ENCODE measurements at places on chromosomes 2 and 18. TPM values are rescaled to one million over a fixed set of nuclear protein-coding genes. Genes with fewer than 3 reads are reported as not detected.

SCN1A gene
- 0.62 TPM for total RNA-seq

EFHD1 gene
- 4.3 TPM for total RNA-seq

CROCC2 gene
- 0.36 TPM for total RNA-seq

G6PC2 gene
- total RNA-seq, result not detected

M1AP gene
- 2.5 TPM for total RNA-seq

TUBA4B gene
- total RNA-seq, result not detected

FOXI3 gene
- 0.57 TPM for total RNA-seq

C2orf72 gene
- total RNA-seq, result 11.1 TPM

GRCh38 chr2:42129947-42130346 is 39.2 kb upstream of the EML4 start:
- DNase-seq, result no peak
- H3K36me3 ChIP-seq, result no peaks in the 10 kb centered on the region
- H3K27me3 ChIP-seq, result peaks cover 43% of the 10 kb centered on the region
- H3K4me1 ChIP-seq, result peaks cover 26% of the 10 kb centered on the region

DNA sequence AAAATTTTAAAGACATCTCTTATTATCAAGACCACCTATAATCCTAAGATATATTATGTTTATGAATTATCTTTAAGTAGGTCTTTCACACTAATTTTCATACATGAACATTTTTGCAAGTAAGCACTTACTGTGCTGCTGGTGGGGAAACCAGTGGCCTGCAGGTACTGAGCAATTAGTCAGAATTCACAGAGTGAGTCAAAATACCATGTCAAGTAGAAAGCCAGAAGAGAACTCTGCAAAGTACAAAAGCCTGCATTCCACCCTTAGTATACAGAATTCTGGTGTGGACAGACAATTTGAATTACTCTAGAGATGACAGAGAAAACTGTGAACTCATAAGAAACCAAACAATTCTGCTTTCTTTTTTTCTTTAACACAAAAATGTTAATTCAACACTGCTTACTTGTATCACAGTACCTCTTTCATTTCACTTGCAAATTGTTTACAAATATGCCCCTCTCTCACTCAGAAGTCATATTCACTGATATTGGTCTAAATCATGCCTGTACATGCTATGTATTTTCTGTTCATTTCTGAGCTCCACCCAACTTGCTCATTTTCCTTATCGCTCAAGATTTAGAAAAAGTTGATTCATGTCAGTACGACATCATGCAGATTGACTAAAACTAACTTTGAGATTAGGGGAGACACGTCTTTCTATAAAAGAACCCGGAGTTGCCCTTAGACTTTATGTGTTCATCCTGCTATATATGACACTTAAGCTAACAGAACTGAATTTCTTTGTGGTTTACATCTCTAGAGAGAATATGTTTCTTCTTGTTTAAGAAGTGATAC is 182.9 kb downstream of the IKZF2 start:
- no peaks in the 10 kb centered on the region for H3K36me3 ChIP-seq
- peaks cover 29% of the 10 kb centered on the region for H3K4me1 ChIP-seq

GRCh38 chr2:218032336-218033171 is 29.8 kb upstream of the TNS1 start:
- no peak overlapping the region for H3K27ac ChIP-seq
- peaks cover 48% of the 10 kb centered on the region for H3K27me3 ChIP-seq
- H3K4me1 ChIP-seq, result peaks cover 5% of the 10 kb centered on the region
- no peaks in the 10 kb centered on the region for H3K36me3 ChIP-seq
- DNase-seq, result no peak

GRCh38 chr2:183164650-183165015 is 40.4 kb downstream of the NUP35 start:
- peaks cover 44% of the 10 kb centered on the region for H3K36me3 ChIP-seq
- H3K4me1 ChIP-seq, result no peaks in the 10 kb centered on the region
- no peak overlapping the region for H3K27ac ChIP-seq
- DNase-seq, result no peak
- no peak overlapping the region for H3K4me3 ChIP-seq

DNA sequence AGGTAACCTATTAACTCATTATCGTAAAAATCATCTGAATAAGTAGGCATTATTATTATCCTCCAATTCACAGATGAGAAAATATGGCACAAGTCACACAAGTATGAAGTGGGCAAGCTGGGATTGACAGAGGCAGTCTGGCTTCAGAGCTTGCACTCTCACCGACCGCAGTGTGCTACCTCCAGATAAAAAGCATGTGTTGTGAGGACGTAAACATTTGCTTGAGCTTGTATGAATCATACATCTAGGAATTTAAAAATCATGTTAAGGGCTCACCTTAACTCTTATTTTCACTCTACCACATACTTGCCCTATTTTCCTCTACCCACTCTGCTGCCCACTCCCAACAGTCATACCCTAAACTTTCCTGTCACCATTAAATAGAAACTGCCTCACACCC is 65.3 kb upstream of the AMMECR1L start:
- H3K4me1 ChIP-seq, result no peaks in the 10 kb centered on the region
- no peak overlapping the region for H3K27ac ChIP-seq
- peaks cover 22% of the 10 kb centered on the region for H3K36me3 ChIP-seq
- no peak overlapping the region for H3K4me3 ChIP-seq
- DNase-seq, result no peak
- no peaks in the 10 kb centered on the region for H3K27me3 ChIP-seq

- H3K27me3 ChIP-seq, result peaks cover 5% of the 10 kb centered on the region
- no peaks in the 10 kb centered on the region for H3K36me3 ChIP-seq
- no peak overlapping the region for H3K27ac ChIP-seq
- H3K4me1 ChIP-seq, result peaks cover 3% of the 10 kb centered on the region
- no peak for DNase-seq
Measured at GRCh38 chr18:57959278-57959677, 84.7 kb upstream of the NEDD4L start.

- H3K36me3 ChIP-seq, result no peaks in the 10 kb centered on the region
- DNase-seq, result no peak
- peaks cover 25% of the 10 kb centered on the region for H3K4me1 ChIP-seq
- peak overlapping the region; percentile 53 for H3K27ac ChIP-seq
Measured at GRCh38 chr18:6564950-6565814, 150.5 kb upstream of the L3MBTL4 start.

- H3K4me1 ChIP-seq, result peaks cover 8% of the 10 kb centered on the region
- no peak overlapping the region for H3K27ac ChIP-seq
- no peaks in the 10 kb centered on the region for H3K27me3 ChIP-seq
- no peaks in the 10 kb centered on the region for H3K36me3 ChIP-seq
- DNase-seq, result no peak
- H3K4me3 ChIP-seq, result no peak overlapping the region
Measured at GRCh38 chr2:171185941-171186340, 25.2 kb upstream of the TLK1 start.

- DNase-seq, result no peak
- H3K36me3 ChIP-seq, result no peaks in the 10 kb centered on the region
- no peak overlapping the region for H3K4me3 ChIP-seq
- no peaks in the 10 kb centered on the region for H3K27me3 ChIP-seq
- no peak overlapping the region for H3K27ac ChIP-seq
- H3K4me1 ChIP-seq, result no peaks in the 10 kb centered on the region
Measured at GRCh38 chr2:227804975-227805374, 8.7 kb upstream of the CCL20 start.

GRCh38 chr2:85034158-85034557 is 63.2 kb downstream of the KCMF1 start:
- H3K27me3 ChIP-seq, result no peaks in the 10 kb centered on the region
- H3K27ac ChIP-seq, result no peak overlapping the region
- peaks cover 22% of the 10 kb centered on the region for H3K36me3 ChIP-seq
- peaks cover 1% of the 10 kb centered on the region for H3K4me1 ChIP-seq
- no peak overlapping the region for H3K4me3 ChIP-seq

- no peaks in the 10 kb centered on the region for H3K27me3 ChIP-seq
- DNase-seq, result no peak
- H3K4me3 ChIP-seq, result no peak overlapping the region
- H3K4me1 ChIP-seq, result peaks cover 46% of the 10 kb centered on the region
- no peak overlapping the region for H3K27ac ChIP-seq
Measured at GRCh38 chr2:201441409-201441808, 9.8 kb downstream of the TRAK2 start.

DNA sequence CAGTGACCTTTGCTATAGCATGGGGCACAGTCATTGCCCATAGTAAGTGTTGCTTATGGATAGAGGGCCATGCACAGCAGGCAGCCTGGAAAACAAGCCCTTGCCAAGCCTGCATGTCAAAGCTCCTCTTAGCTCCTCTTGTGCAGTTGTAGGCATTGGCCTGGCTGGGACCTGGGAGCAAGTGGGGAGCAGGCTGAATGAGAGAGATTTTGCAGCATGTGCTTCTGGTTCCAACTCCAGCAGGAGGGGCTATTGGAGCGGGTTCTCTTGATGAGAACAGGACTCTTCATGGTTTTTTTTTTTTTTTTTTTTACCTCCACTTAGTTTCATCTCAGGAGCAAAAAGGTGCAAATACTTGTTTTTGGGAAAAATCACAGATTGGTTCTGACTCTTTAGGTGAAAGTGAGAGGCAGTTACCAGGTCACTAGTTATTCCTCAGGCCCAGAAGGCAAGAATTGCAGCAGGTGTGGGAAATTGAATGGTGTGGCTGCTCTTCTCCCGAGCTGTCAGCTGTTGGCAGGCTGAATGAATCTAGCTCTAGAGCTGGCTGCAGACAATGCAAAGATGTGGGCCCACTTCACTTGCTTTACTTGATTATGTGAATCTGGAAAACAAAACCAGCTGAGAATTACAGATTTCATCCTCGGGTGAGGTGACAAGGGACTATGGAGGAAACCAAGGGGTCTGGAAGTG is 95.9 kb downstream of the MAP4K4 start:
- H3K4me1 ChIP-seq, result peaks cover 16% of the 10 kb centered on the region
- peaks cover 6% of the 10 kb centered on the region for H3K36me3 ChIP-seq
- no peaks in the 10 kb centered on the region for H3K27me3 ChIP-seq
- DNase-seq, result no peak
- H3K27ac ChIP-seq, result peak overlapping the region; percentile 69

DNA sequence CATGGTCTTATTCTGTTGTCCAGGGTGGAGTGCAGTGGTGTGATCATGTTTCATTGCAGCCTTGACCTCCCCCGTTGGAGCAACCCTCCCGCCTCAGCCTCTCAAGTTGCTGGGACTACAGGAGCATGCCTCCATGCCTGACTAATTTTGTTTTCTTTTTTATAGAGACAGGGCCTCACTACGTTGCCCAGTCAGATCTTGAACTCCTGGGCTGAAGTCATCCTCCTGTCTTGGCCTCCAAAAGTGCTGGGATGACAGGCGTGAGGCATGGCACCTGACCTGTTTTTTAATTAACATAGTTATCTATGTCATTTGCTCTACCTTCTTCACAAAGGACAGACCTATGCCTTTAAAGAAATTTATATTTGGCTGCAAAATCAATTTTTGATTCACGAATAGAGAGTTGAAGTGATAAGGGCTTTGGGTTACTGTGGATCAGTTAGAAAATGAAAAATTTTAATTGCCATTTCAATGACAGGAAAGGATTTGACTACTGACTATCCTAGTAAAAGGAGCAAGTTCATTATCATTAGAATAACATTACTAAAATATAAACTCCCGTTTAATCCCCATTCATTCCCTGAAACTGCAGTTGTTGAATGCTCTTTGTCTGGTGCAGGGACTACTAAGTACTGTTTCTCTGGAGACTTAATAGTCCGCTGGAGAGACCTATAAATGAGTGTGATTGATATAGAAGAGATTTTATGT is 3.7 kb downstream of the RNF138 start:
- H3K27ac ChIP-seq, result no peak overlapping the region
- DNase-seq, result no peak
- H3K4me1 ChIP-seq, result peaks cover 26% of the 10 kb centered on the region
- H3K36me3 ChIP-seq, result peaks cover 15% of the 10 kb centered on the region
- H3K4me3 ChIP-seq, result no peak overlapping the region

DNA sequence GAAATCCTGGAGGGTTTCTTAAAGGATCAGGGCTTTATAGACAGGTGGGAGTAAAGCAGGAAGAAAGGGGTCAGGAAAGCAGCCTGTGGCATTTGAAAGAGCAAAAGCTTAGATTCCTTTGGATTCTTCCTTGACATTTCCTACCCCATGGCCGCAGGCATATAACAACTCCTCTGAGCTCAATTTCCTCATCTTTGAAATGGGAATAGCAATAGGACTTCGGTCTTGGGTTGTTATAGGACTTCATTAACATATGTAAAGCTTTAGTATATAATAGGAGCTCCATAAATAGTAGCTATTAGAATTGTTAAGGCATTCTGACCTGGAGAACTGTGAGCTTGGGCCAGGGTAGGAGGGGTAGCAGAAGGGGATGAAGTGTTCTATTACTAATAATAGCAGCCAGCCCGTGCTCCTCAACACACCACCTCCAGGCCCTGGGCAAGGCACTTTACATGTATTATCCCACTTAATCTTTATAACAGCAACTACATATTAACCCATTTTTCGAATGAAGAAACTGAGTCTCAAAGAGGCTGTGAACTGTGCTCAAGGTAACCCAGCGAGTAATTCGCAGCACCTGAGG is 10.6 kb downstream of the ZFP36L2 start:
- no peaks in the 10 kb centered on the region for H3K27me3 ChIP-seq
- peaks cover 34% of the 10 kb centered on the region for H3K4me1 ChIP-seq
- DNase-seq, result no peak

- peaks cover 15% of the 10 kb centered on the region for H3K4me1 ChIP-seq
- peak overlapping the region; percentile 59 for H3K27ac ChIP-seq
- H3K4me3 ChIP-seq, result no peak overlapping the region
- DNase-seq, result no peak
- H3K27me3 ChIP-seq, result no peaks in the 10 kb centered on the region
- no peaks in the 10 kb centered on the region for H3K36me3 ChIP-seq
Measured at GRCh38 chr2:97718051-97718882, 4.9 kb downstream of the ZAP70 start.

GRCh38 chr2:25479761-25480160 is 138.0 kb upstream of the DNMT3A start:
- no peaks in the 10 kb centered on the region for H3K27me3 ChIP-seq
- no peak for DNase-seq

DNA sequence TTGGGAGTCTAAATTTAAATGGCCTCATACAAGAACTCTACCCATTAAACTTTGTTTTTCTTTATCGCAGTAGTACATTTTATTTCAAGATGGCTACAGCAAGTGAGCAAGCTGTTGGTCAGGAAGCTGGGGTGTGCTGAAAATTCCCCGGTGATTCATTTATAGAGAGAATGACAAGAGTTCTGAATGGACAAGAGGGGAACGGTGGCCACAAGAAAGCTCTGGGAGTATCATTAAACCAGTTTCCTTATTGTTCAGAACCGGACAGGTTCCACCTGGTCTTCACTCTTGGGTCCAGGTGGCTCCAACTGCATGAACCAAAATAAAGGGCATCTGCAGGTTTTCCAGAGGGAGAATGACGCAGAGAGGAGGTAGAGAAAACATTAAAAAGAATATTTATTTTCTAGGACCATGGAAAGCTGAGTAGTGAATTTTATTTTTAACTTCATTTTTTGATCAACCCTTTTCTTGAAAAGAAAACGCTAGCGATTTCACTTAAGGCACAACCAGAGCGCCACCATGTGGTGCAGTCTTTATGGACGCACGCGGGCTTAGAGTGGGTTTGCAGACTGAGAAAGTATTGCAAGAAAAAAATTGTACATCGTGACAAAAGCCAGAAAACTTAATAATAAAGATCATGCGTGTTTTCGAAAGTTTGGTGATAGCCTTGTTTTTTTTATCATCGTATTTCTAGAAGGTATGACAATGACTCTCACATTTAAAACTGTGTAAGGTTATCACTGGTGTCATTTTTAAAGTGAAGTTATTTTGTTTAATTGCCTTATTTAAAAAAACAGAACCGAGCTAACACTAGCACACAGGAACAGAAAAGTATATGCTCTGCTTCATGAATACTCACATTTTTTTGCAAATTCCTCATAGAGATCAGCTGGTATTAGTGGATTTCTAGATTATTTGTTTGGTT is 97.9 kb upstream of the NOL4 start:
- H3K4me1 ChIP-seq, result peaks cover 3% of the 10 kb centered on the region
- peak; percentile 46 for DNase-seq
- no peaks in the 10 kb centered on the region for H3K27me3 ChIP-seq
- no peak overlapping the region for H3K27ac ChIP-seq
- no peaks in the 10 kb centered on the region for H3K36me3 ChIP-seq
- H3K4me3 ChIP-seq, result no peak overlapping the region
